Dermis microvascular lymphatic vessel endothelial cell (primary cell): ENCODE measurements at places on chromosomes 1 and 21. TPM values are rescaled to one million over a fixed set of nuclear protein-coding genes. Genes with fewer than 3 reads are reported as not detected.

The ST6GALNAC5 gene
- not detected in 2 replicates for total RNA-seq

The PTPN22 gene
- total RNA-seq = under 0.01 and 0.26 TPM in 2 replicates

The TIE1 gene
- total RNA-seq = 667 and 1,206 TPM in 2 replicates

The MNDA gene
- total RNA-seq = not detected in 2 replicates

The PLA2G2F gene
- not detected in 2 replicates for total RNA-seq

The KRTAP22-2 gene
- not detected in 2 replicates for total RNA-seq

The SPATA1 gene
- 0.13 and 0.38 TPM in 2 replicates for total RNA-seq

The TMEM240 gene
- 1.0 and 1.4 TPM in 2 replicates for total RNA-seq
